ENCODE measurements at places on chromosomes 7 and 10.

GRCh38 chr10:88181902-88182600 lies 318.6 kb downstream of the PTEN start:
- no peak for DNase-seq

GRCh38 chr7:68176974-68177373 lies 1180.3 kb downstream of the TYW1 start:
- DNase-seq = no peak

- no peak for DNase-seq
Measured at GRCh38 chr10:29798921-29799690, 164.3 kb upstream of the SVIL start.

GRCh38 chr10:84095811-84096497 lies 43.4 kb upstream of the GHITM start:
- DNase-seq = no peak

GRCh38 chr7:151275813-151276577 lies 27.5 kb upstream of the SMARCD3 start:
- no peak for DNase-seq

GRCh38 chr10:72087392-72087968 lies 871 bp downstream of the SPOCK2 start:
- DNase-seq = no peak

GRCh38 chr7:24498439-24498838 lies 74.8 kb upstream of the PALS2 start:
- no peak for DNase-seq

DNA sequence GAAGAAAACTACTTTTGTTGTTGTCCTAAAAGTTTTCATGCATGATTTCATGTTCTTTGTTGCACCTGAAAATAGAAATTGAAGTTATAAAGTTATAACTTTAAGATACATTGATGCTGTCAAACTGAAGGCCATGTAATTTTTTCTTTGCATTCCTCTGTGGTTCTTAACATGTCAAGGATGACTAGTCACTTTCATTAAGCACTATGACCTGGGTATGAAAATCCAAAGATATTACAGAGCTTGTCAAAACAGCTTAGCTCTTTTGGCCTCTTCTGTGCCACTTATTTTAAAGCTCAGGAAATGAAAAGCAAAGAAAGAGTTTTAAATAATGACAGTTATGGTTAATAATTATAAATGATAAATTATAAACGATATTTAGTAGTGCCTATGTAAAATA lies 241.6 kb upstream of the CACNA2D1 start:
- no peak for DNase-seq

GRCh38 chr7:52635021-52635420 lies 400.4 kb upstream of the POM121L12 start:
- DNase-seq = no peak

GRCh38 chr7:121012919-121013318 lies 24.4 kb downstream of the CPED1 start:
- no peak for DNase-seq

DNA sequence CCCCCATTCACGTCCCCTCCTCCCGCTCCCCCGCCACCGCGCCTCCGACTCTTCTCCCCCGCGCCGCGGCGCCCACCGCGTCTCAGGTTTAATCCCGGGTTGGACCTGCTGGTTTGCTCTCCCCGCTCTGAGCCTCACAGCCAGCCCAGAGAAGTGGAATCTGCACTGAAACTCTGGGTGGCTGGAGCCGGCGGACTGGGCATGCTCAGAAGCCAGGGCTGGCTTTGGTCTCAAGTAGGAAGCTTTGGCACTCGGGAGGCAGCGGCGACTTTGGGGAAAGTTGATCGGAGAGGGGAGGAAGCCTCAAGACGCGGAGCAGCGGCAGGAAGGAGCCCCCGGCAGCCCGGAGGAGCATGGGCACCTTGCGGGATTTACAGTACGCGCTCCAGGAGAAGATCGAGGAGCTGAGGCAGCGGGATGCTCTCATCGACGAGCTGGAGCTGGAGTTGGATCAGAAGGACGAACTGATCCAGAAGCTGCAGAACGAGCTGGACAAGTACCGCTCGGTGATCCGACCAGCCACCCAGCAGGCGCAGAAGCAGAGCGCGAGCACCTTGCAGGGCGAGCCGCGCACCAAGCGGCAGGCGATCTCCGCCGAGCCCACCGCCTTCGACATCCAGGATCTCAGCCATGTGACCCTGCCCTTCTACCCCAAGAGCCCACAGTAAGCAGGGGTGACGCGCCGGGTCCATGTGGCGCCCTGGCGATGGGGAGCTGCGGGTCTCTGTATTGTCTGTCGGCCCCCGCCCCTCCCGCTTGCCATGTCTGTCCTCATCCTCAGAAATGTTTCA lies at the start of gene PRKG1:
TSS of gene PRKG1 (plus strand) at position 250 of the 791 bp plus-strand sequence.
- DNase-seq = no peak

GRCh38 chr10:130470973-130471372 lies 334.8 kb downstream of the GLRX3 start:
- DNase-seq = no peak

- no peak for DNase-seq
Measured at GRCh38 chr10:57472823-57473619, 794.7 kb downstream of the IPMK start.

- DNase-seq = no peak
Measured at GRCh38 chr7:13874783-13875182, 114.7 kb downstream of the ETV1 start.

DNA sequence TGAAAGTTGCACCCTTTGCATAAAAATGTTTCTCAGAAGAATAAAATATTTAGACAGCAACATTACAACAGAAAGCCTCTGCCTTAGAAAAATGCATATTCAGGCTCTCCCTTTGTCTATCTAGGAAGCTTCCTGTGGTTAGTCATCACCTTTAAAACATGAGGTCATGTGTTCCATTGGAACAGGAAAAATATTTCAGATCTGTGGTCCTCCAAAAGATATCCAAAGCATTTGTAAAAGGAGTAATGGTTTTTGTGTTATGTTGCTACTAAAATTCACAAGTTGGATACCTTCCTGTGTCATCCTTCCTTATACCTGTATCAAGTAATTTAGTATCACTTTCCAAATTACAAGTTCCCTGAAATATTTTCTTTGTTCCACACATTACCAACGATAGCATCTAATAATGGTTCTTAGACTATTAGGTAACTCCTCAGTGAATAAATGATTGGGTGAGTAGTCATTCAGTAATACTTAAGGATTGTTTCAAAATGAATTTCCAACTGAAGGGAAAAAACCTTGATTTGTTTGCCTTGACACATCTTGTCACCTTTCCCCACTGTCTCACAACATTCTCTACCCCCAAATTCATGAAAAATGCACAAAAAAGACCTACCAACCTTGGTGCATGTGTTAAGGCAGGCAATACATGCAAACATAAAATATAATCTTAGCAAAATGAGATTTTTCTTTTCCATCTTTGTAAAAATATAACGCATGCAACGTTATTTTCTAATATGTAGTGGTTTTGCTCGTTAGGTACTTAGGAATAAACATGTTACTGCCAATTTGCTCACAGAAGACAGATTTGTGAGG lies 19.7 kb upstream of the RHOBTB1 start:
- DNase-seq = no peak

DNA sequence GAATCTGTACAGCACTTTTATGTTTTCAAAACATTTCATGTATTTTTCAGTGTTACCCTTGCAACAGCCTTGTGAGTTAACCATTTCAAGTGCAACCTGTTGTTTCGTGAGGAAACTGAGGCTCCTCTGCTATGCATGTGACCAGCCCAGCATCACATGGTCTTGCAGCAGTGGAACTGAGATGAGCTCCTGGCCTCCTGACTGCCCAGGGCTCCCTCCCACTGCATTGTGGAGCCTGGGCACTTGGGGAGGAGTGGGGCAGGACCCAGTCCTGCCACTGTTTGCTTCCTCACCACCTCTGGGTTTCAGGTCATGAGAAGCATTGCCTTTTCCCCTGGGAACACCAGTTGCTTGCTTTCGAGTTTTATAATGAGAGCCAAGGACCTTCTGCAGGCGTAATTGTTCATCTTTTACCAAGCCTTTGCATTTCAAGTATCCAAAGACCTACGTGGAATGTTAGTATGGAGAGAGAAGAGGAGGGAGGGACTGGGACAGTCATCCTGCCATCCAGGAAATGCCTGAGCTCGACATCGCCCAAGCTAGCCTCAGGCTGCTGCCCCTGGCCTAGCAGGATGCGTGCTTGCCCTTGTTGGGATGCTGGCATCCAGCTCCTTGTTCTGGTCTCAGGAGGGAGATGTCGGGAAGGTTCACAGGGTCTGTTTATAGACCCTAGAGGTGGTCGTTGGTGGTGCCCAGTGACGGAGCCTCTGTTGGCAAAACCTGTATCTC lies 32.3 kb upstream of the BHLHA15 start:
- DNase-seq = no peak

DNA sequence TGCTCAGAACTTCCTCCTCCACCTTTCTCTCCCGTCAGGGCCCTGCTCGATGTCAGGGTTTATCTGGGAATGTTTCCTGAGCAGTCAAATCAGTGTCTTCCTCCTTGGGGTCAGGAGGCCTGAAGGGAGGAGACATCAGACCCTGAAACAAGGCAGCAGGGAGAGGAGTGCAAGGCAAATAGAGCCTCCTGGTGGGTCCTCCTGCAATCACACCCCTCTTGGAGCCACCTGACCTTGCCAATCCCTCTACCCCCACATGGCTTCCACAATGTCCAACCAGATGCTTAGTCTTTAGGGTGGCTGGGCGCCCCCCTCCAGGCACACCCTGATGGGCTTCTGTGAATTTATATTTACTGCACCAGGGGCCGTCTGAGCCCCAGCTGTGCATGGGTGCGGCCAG lies 12.2 kb downstream of the GPR26 start:
- DNase-seq = no peak

DNA sequence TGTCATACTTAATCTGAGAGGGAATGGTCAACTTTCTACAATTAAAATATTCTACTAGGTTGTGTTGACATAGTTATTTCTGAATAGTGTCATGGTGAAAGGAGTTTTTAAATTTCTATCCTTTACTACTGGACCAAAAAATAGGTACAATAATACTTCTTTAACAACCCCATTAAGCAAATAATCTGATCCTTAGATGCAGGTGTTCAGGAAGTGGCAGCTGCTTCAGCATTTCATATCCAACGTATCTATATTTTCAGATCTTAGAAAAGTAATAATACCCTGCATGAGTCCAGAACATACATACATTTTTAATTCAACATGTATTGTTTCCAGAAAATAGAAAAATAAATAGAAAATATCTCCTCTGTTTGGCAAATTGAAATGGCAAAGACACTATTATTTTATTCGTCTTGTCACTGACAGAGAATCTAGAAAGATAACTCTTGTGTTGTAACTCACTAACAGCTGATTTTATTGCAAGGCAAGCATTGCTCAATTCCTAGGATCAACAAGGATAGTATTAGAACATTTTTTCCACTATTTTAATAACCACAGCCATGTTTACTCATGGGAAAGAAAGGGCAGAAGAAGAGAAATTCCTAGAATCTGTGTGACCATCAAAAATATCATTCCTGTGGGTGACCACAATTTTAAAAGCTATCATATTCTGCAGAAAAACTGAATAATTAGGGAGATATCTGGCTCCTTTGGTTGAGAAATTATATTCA lies 159.3 kb upstream of the CNTNAP2 start:
- DNase-seq = no peak

DNA sequence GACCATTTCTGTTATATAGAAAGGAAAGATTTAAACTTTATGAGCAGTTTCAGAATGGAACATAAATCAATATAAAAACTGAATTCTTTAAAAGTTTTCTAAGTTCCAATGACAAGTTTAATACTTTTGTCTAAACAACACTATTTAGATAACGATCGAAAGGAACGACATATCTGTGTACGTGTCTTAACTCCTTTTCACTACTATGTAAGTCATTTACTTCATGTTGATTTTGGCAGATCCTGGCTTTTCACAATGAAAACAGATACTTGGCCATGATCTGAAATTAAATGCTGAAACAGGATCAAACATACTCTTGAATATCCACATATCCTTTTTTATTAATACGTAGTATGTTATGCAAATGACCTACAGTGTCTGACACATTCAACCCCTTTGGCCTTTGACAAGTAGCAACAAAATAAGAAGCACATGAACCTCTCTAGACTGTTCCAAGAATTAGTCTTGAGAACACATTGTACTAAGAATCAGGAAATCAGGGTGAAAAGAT lies 41.9 kb downstream of the RNLS start:
- DNase-seq = no peak

DNA sequence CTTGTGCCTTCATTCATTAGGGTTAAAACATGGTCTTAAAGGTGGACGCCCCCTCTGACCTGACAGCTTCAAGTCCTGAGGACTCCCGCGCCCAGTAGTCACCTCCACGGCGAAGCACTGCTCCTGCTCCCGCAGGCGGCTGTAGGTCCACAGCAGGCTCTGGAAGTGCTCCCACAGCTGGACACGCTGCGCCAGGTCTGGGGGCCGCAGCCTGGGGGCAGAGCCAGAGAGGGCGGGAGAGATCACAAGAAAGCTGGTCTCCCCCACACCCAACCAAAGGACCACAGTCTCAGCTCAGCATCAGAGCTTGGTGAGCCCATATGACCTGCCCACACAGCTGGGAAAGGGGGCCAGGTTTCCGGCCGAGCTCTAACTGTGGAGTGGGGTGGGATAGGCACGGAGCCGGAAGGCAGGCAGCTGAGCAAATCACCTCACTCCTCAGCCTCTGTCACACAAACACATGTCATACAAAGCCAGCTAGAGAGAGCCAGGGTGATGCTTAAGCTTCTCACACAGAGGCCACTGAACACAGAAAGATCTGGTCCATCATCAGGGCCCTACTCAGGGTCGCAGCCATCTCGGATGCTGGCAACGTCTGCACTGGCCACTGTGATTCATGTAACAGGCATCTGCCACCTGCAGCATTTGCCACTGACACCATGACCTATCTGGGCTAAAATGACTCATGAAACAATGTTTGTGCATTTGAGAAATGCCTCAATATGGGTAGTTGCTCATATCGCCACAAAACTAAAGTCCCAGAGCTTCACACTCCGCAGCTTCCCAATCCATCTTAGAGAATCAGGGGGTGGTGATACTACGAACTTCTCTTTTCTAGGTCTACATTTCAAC lies 12.6 kb downstream of the HPS1 start:
- no peak for DNase-seq

- no peak for DNase-seq
Measured at GRCh38 chr7:157384301-157384700, 47.5 kb downstream of the DNAJB6 start.

DNA sequence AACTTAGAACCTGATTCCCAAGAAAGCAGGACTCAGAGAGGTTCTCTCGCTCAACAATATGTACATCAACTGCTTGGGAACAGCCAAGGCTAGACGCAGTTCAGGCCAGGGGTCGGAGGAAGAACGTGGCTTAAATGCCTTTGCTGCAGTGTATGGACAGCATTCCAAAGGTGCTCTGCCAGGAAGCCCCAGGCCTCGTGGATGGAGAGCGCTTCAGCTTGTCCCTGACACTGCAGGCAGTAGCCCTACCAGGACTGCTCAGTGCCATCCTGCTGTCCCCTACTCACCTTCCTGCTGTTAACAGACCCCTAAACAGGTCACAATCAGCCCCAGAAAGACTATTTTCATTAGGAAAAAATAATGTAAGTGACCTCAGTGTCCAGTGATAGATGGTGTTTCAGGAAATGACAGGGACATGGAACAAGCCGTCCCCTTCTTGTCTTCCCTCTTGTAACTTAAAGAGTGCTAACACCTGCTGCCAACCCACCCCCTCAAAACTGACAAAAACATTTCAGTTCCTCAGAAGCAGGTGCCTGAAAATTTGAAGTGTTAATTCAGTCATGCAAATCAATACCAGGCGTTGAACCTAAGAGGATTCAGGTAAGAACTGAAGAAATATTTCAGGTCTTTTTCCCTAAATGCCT lies 16.5 kb downstream of the CREB3L2 start:
- no peak for DNase-seq

GRCh38 chr7:507623-508300 lies 11.9 kb downstream of the PDGFA start:
- DNase-seq = no peak

- no peak for DNase-seq
Measured at GRCh38 chr10:20814116-20814515, 83.0 kb downstream of the NEBL start.

GRCh38 chr10:13404305-13404759 lies 56.2 kb upstream of the SEPHS1 start:
- DNase-seq = no peak
